Dermis lymphatic vessel endothelial cell (primary cell): ENCODE measurements at places on chromosomes 11 and 22. TPM values are rescaled to one million over a fixed set of nuclear protein-coding genes. Genes with fewer than 3 reads are reported as not detected.

Gene ZNF280B
- total RNA-seq: 0.43 and 0.54 TPM in 2 replicates

Gene OMP
- not detected in 2 replicates for total RNA-seq

Gene TESMIN
- 1.9 and 3.1 TPM in 2 replicates for total RNA-seq

Gene TEX12
- total RNA-seq: 0.17 TPM in 1 of 2 replicates, not detected in the other

Gene IL18
- total RNA-seq: 0.11 TPM in 1 of 2 replicates, not detected in the other

Gene TSSK2
- not detected in 2 replicates for total RNA-seq

Gene INS
- total RNA-seq: not detected in 2 replicates

Gene PPFIBP2
- 1.5 and 2.3 TPM in 2 replicates for total RNA-seq

Gene OR52I2
- not detected in 2 replicates for total RNA-seq

Gene NXPE4
- total RNA-seq: not detected in 2 replicates

Gene GGTLC3
- not detected in 2 replicates for total RNA-seq

Gene UBQLN3
- total RNA-seq: 0.09 TPM in 1 of 2 replicates, not detected in the other

Gene CDCA5
- total RNA-seq: 1.5 and 2.0 TPM in 2 replicates

Gene C22orf15
- 0.09 and 0.33 TPM in 2 replicates for total RNA-seq

Gene CD3D
- total RNA-seq: not detected in 2 replicates

Gene OR56A5
- not detected in 2 replicates for total RNA-seq

Gene MUC6
- not detected in 2 replicates for total RNA-seq

Gene ANKK1
- total RNA-seq: not detected in 2 replicates

Gene DDIAS
- total RNA-seq: 1.6 and 1.8 TPM in 2 replicates

Gene GAB2
- total RNA-seq: 20.0 and 20.9 TPM in 2 replicates

Gene OR5B21
- not detected in 2 replicates for total RNA-seq

Gene BMAL1
- 9.1 and 11.8 TPM in 2 replicates for total RNA-seq

Gene SPA17
- 3.6 and 5.9 TPM in 2 replicates for total RNA-seq

Gene CSF2RB
- 1.5 and 3.4 TPM in 2 replicates for total RNA-seq

Gene OR52H1
- total RNA-seq: 0.09 and 0.11 TPM in 2 replicates

Gene DDT
- total RNA-seq: 92.4 and 105 TPM in 2 replicates

Gene DEPDC7
- total RNA-seq: 0.09 and 0.11 TPM in 2 replicates

Gene RASD2
- total RNA-seq: not detected in 2 replicates

Gene ARRB1
- 177 and 244 TPM in 2 replicates for total RNA-seq
